T-cell (primary cell): ENCODE measurements at places on chromosomes 11 and 22. TPM values are rescaled to one million over a fixed set of nuclear protein-coding genes. Genes with fewer than 3 reads are reported as not detected.

The MN1 gene
- total RNA-seq: 0.43 TPM

The SCN4B gene
- not detected for total RNA-seq

The LRRC74B gene
- total RNA-seq: not detected

DNA sequence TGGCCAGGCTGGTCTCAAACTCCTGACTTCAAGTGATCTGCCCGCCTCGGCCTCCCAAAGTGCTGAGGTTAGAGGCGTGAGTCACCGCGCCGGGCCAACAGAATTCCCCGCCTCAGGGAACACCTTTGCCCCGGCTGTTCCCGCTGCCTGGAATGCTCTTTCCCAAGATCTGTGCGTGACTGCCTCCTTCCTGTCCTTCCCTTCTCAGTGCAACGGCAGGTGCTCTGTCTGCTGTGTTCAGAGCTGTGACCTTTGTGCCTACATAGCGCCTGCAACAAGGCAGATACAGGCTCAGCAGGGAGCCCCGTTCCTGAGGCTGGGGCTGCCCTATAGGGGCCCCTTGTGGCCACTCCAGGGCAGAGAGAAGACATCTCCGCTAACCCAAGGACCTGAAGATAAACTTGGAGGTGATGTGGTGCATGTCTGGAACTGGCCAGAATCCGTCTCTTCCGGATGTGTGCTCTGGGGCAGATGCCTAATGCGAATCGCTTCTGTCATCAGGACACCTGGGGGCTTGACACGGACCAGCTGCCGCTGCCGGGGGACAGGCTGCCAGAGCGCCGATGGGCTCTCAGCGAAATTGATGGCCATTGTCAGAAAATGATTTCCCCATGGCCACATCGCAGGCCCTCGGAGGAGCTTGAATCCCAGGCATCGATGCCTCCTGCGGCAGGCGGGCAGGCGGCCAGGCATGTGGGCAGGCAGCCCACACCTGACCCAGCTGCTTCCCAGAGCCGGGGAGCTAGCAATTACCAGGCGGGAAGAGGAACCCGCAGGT is 43.5 kb upstream of the TCF20 start:
- H3K4me3 ChIP-seq: no peak overlapping the region
- H3K4me1 ChIP-seq: peaks cover 97% of the 10 kb centered on the region
- DNase-seq: peak; percentile 41
- no peaks in the 10 kb centered on the region for H3K27me3 ChIP-seq
- peak overlapping the region; percentile 46 for H3K27ac ChIP-seq

The YPEL1 gene
- 8.2 TPM for total RNA-seq

- peaks cover 83% of the 10 kb centered on the region for H3K4me1 ChIP-seq
- no peak for DNase-seq
- H3K27ac ChIP-seq: peak overlapping the region; percentile 89
These were observed 18.5 kb downstream of the MYH9 start for GRCh38 chr22:36369004-36369921.

DNA sequence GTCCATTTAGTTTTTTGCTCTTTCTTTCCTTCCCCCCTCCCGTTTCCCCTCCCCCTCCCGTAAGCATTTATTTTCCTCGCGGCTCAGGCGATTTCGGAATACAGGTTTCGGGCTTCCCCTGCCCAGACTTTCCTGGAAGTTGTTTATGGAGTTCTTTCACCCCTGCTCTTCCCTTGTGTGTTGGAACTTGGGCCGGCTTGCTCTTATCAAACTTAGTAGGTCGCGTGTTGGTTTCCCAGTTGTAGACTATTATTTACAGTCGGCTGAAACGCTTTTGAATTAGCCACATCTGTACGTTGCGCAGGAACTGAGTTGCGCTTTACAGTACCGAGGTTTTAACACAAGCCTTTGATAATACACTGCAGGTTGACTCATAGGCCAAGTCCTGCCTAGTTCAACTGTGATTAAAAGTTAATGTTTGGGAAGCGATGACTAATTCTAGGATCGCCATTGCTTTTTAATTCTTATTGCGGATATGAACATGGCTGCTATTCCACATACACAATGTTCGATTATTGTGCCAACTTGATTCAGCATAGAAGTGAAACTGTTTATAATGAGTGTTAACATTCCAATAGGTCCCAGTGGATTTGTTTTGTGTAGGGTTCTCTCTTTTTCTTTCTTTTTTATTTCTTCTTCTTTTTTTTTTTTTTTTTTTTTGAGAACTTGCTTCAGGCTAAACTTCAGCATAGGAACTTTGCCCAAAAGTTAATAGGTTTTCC is 1.7 kb downstream of the YAP1 start:
- H3K27ac ChIP-seq: no peak overlapping the region
- H3K4me3 ChIP-seq: peak overlapping the region; percentile 51
- H3K36me3 ChIP-seq: no peaks in the 10 kb centered on the region
- DNase-seq: no peak
- peaks cover 7% of the 10 kb centered on the region for H3K4me1 ChIP-seq
- H3K27me3 ChIP-seq: peaks cover 20% of the 10 kb centered on the region

GRCh38 chr22:29567338-29567737 is 13.6 kb downstream of the NIPSNAP1 start:
- no peaks in the 10 kb centered on the region for H3K4me1 ChIP-seq
- H3K36me3 ChIP-seq: peaks cover 36% of the 10 kb centered on the region
- H3K27me3 ChIP-seq: no peaks in the 10 kb centered on the region
- no peak for DNase-seq
- no peak overlapping the region for H3K27ac ChIP-seq

GRCh38 chr11:1425006-1425405 is 35.3 kb downstream of the BRSK2 start:
- H3K4me1 ChIP-seq: no peaks in the 10 kb centered on the region
- H3K27ac ChIP-seq: no peak overlapping the region
- no peak for DNase-seq
- no peaks in the 10 kb centered on the region for H3K36me3 ChIP-seq

GRCh38 chr11:9606809-9607510 is 33.5 kb downstream of the WEE1 start:
- no peaks in the 10 kb centered on the region for H3K36me3 ChIP-seq
- peaks cover 8% of the 10 kb centered on the region for H3K4me1 ChIP-seq
- DNase-seq: no peak

GRCh38 chr11:44305470-44306051 is 4.4 kb downstream of the ALX4 start:
- H3K4me3 ChIP-seq: peak overlapping the region; percentile 73
- H3K4me1 ChIP-seq: peaks cover 2% of the 10 kb centered on the region
- DNase-seq: no peak
- H3K27ac ChIP-seq: no peak overlapping the region
- peaks cover 21% of the 10 kb centered on the region for H3K27me3 ChIP-seq

DNA sequence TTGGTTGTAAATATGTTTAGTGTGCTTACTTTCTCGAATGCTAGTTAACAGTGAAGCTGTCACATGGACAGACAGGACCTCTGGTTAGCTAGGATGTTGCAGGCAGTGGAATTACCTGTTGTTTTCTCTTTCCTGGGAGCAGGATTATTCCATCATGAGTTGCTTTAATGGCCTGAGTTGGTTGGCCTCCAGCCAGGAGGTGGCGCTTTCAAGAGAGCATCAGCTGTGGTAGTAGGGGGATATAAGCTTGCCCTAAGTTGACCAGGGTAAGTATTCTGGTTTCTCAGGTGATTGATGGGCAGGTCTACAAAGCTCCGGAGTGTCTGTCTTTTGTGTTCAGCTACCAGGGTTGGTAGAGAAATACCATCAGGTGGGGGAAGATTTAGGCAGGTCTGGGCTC is 43.5 kb downstream of the NELL1 start:
- DNase-seq: no peak
- H3K27me3 ChIP-seq: no peaks in the 10 kb centered on the region
- H3K4me1 ChIP-seq: no peaks in the 10 kb centered on the region
- H3K36me3 ChIP-seq: no peaks in the 10 kb centered on the region
- H3K4me3 ChIP-seq: no peak overlapping the region

DNA sequence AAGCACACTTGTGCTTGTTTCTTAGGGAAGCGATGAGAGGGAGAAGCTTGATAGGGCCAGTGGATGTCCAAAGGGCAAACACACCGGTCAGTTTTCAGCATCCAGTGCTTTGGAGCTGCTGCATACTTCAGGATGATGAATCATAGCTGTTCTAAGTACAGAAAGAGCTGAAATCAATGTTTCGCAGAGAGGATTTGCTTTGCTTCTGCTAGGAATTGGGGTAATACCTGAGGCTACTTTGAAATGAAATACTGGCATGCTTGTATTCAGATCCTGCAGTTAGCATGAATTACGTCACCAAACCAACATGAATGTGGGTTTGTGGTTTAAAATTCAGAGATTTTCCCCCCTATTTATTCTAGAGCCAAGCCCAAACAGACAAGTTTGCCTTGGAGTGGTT is 41.7 kb upstream of the SC5D start:
- no peak overlapping the region for H3K4me3 ChIP-seq
- H3K27ac ChIP-seq: no peak overlapping the region
- H3K4me1 ChIP-seq: no peaks in the 10 kb centered on the region
- no peaks in the 10 kb centered on the region for H3K27me3 ChIP-seq
- no peaks in the 10 kb centered on the region for H3K36me3 ChIP-seq
- no peak for DNase-seq

DNA sequence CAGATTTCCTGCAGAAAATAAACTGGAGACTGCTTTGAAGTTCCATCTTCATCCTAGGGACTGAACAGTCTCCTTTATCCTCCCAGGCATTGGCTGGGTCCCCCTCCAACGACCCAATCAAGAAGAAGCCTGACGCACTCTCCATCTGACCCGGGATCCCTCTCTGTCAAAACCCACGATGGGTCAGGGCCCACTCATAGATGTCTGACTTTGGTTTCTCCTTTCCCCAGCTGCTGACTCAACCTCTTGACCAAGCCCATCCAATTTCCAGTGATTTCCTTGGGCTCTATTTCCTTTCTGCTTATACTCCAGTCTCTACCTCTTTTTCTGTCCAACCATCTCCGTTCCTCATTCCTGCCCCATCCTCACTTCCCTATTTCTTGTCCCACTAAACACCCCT is 189.7 kb downstream of the MIAT start:
- H3K27ac ChIP-seq: no peak overlapping the region
- H3K36me3 ChIP-seq: no peaks in the 10 kb centered on the region
- no peak for DNase-seq
- no peak overlapping the region for H3K4me3 ChIP-seq
- no peaks in the 10 kb centered on the region for H3K4me1 ChIP-seq

- peaks cover 1% of the 10 kb centered on the region for H3K27me3 ChIP-seq
- no peaks in the 10 kb centered on the region for H3K36me3 ChIP-seq
- no peak for DNase-seq
- peaks cover 27% of the 10 kb centered on the region for H3K4me1 ChIP-seq
These were observed 8.1 kb downstream of the PARVB start for GRCh38 chr22:44032126-44032730.

The BTG4 gene
- not detected for total RNA-seq

DNA sequence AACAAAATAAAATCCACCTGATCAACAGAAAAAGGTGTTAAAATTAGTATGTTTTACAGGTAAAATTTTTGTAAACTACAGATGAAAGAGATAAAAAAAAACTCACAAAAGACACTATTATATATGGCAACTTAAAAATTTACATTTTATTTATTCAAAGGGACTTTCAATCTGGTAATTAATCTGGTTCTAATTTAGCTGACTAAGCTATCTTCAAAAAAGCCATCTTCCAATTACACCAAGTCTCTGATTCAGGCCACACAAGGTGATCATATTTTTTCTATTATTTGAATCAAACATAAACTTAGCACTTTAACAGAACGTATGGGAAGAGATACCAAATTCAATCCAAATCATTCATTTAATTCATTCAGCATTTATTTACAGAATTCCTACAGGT is 7.6 kb downstream of the MRE11 start:
- H3K27ac ChIP-seq: no peak overlapping the region
- DNase-seq: no peak
- H3K27me3 ChIP-seq: no peaks in the 10 kb centered on the region
- H3K36me3 ChIP-seq: no peaks in the 10 kb centered on the region
